ENCODE measurements at places on chromosomes 1 and 21. TPM values are rescaled to one million over a fixed set of nuclear protein-coding genes. Genes with fewer than 3 reads are reported as not detected.

Gene CYP4Z1
- not detected for total RNA-seq

Gene BSND
- total RNA-seq: not detected

Gene EDEM3
- total RNA-seq: 38.5 TPM

Gene NBPF11
- 22.6 TPM for total RNA-seq

Gene CLEC20A
- total RNA-seq: not detected

Gene RHBG
- not detected for total RNA-seq

Gene MCOLN3
- not detected for total RNA-seq

Gene ZDHHC18
- total RNA-seq: 73.6 TPM

Gene KIFAP3
- total RNA-seq: 17.8 TPM

Gene RNU1-1
- 3,278 TPM for total RNA-seq

Gene GNG12
- total RNA-seq: not detected

Gene SPOCD1
- 1.1 TPM for total RNA-seq

Gene TMPRSS15
- not detected for total RNA-seq

Gene ADAM15
- total RNA-seq: 31.5 TPM

Data from CD4-positive, CD25-positive, alpha-beta regulatory T cell (primary cell).